Kidney epithelial cell (primary cell): ENCODE measurements at places on chromosomes 7 and 10. TPM values are rescaled to one million over a fixed set of nuclear protein-coding genes. Genes with fewer than 3 reads are reported as not detected.

INA gene
- total RNA-seq = 8.1 and 9.2 TPM in 2 replicates

EEPD1 gene
- total RNA-seq = 7.8 and 8.7 TPM in 2 replicates

FLNC gene
- 243 and 267 TPM in 2 replicates for total RNA-seq

IGFBP1 gene
- total RNA-seq = 8.1 and 13.5 TPM in 2 replicates

HTRA1 gene
- total RNA-seq = 110 and 125 TPM in 2 replicates

HOXA7 gene
- 28.8 and 34.2 TPM in 2 replicates for total RNA-seq

GALNT17 gene
- 3.3 and 5.0 TPM in 2 replicates for total RNA-seq

CDHR3 gene
- 0.55 and 0.96 TPM in 2 replicates for total RNA-seq
